ENCODE measurements at places on chromosomes 7 and 10.

- peak; percentile 57 for DNase-seq
These were observed 33.4 kb upstream of the HGF start for GRCh38 chr7:81803267-81803666.

DNA sequence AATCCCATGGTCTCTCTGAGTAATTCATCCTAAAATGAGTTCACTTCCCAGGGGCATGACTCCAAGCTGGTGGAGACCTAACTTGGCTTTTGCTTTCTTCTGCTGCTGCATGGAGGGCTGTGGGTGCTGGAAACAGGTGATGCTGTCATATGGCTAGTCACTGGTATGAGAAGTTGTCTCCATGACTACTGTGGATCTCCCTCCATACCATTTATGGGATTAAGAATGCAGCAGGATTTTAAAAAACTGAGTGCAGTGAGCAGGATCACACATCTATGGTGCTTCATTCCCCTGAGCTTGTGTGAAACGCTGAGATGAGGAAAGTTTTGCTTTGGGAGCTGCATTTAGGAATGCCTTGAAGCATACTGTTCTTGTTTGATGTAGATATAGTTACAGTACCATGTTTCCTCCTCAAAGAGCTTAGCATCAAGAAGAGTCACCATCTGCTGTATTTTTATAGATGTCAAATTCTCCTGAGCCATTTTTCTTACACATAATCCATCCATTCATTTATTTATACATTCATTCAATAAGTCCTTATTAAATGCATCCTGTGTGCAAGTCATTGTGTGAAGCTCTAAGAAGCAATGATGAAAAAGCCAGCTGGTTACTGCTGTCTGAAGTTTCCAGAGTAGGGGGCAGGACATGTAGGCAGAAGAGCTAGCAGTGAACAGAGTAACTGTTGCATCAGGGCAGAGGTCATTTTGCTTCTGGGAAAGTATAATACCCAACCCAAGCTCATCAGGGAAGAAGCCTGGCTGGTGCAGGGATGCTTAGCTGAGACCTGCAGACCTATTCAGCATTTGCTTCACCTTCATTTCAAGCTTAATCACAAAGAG, 534.8 kb downstream of the AUTS2 start:
- DNase-seq: no peak

- no peak for DNase-seq
These were observed 8.0 kb upstream of the IL6 start for GRCh38 chr7:22718911-22719420.

- DNase-seq: no peak
These were observed 30.7 kb upstream of the INPP5A start for GRCh38 chr10:132506711-132507408.

DNA sequence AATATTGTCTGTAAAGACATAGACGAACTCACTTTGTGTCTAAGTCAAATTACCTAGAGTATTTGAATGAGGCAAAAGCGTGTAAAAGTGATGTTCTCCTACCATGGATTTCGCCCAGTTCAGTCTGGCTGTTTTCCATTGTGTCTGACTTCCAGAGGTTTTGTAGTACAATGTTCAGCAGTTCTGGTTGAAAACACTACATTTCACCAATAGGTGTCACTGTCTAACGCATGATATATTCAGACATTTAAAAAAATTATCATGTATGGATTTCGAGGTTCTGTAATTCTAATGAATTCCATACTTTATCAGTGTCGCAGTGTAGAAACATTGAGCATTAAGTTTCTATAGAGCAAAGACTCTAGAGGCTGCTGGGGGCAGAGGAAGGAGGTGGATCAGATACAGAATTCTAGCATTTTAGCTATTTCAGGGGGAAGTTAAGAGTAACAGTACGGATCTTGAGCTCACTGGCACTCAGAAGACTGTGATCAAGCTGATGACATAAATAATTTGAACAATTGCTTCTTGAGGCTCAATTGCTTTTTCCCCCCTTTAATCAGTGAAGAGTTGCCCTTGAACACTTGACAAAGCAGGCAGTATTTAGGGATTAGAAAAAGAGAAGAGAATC, 196.9 kb upstream of the RHOBTB1 start:
- peak; percentile 77 for DNase-seq

GRCh38 chr10:17548162-17548561, 69.0 kb downstream of the HACD1 start:
- DNase-seq: no peak

DNA sequence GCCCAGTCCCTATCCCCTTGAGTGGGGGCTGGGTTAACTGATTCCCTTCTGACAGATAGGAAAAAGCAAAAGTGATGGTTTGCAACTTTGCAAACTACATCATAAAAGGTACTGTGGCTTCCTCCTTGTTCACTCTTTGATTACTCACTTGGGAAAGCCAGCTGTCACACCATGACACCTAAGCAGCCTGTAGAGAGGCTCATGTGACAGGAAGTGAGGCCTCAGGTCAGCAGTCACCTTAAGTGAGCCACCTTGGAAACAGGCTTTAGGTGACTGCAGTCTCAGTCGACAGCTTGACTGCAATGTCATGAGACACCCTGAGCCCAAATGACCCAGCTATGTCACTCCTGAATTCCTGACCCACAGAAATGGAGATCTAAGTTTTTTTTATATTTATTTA, 4.3 kb upstream of the CHCHD2 start:
- no peak for DNase-seq

- DNase-seq: no peak
These were observed 96.9 kb upstream of the FGFR2 start for GRCh38 chr10:121694966-121695643.

- DNase-seq: no peak
These were observed 31.8 kb upstream of the MSMB start for GRCh38 chr10:46077731-46078413.

DNA sequence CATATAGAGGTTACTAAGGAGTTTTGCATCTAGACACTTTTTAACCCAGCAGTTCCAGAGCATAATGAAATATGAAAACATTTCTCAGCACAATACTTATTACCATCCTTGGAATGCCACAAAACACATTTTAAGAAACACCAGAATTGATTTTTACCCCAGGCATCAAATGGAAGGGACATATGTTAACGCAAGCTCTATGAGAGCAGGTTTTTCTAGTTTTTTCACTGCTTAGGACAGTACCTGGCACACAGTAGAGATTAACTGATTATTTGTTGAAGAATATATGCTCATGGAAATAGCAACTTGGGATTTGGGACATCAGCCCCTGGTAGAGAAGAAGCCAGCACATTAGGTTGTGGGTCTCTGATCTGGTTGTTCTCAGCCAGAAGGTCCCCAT, 67.0 kb upstream of the ARID5B start:
- DNase-seq: no peak

- DNase-seq: peak; percentile 99
These were observed at the start of gene IGF2BP3 for GRCh38 chr7:23470330-23471105. IGF2BP3 (minus strand) TSS chr7:23470491; CDS start chr7:23470110, 381 bp downstream.

DNA sequence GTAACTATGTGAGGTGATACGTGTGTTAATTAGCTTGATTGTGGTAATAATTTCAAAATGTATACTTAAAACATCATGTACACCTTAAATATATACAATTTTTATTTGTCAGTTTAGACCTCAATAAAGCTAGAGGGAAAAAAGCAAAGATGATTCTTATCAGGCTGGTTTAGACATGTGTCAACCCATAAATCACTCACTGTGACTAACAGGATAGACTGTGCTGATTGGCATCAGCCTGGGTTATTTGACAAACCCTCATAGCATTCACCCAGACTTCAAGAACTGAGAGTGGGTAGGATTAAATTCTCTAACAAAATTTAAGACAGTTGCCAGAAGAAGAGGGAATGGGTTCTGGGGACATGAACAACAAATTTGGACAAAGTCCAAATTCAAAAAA, 73.8 kb upstream of the TMEM140 start:
- no peak for DNase-seq

DNA sequence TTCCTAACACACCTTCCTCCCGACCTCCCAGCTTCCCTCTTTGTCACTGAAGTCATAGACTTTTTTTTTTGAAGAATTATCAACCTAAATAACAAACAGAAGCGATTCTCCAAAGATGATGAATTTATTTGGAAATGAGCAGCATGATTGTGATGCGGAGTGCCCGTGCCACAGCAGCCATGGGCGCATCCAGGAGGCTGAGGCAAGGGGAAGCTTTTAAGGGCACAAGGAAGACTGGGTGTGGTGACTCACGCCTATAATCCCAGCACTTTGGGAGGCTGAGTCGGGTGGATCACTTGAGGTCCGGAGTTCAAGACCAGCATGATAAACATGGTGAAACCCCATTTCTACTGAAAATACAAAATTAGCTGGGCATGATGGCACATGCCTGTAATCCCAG, 16.2 kb upstream of the GIMAP8 start:
- DNase-seq: no peak

- DNase-seq: no peak
These were observed 63.4 kb upstream of the STRIP2 start for GRCh38 chr7:129370812-129371211.

GRCh38 chr10:34696423-34696822, 118.7 kb downstream of the PARD3 start:
- no peak for DNase-seq

DNA sequence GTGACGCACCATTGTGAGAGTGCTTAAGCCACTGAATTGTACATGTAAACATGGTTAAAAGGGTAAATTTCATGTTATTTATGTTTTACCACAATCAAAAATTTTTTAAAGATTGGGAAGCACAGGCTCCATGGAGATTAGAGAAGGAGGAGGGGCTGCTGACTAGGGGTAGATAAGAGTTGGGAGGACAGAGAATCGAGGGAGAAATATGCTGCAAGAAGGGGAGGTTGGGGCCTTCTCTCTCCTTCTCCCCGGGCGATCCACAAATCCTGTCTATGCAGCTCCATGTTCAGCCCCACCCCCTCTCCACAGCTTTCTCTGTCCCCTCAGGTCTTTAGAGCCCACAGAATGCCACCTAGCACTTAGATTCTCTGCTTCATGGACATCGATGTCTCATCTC, 12.1 kb downstream of the ZNF467 start:
- DNase-seq: no peak

DNA sequence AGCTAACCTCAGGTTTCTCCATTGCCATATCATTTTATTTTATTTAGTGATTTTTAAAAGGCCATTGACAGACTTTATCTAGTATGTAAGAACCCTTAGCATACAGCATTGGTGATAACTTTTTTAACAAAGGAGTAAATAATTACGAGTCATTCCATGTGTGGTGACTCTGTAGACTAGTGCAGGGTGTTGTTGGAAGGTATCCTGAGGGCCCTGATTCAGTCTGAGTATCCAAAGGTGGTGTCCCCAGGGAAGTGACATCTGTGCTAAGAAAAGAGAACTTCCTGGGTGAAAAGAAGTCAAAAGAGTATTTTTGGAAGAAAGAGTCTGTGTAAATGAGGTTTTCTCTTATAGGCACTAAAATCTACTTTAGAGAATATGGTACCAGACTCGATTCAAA, 308.4 kb downstream of the C7orf25 start:
- DNase-seq: no peak

- DNase-seq: peak; percentile 23
These were observed 4.7 kb downstream of the NFE2L3 start for GRCh38 chr7:26156451-26157420.

GRCh38 chr7:8365499-8366110, 67.8 kb upstream of the NXPH1 start:
- peak; percentile 42 for DNase-seq

- no peak for DNase-seq
These were observed 582.0 kb downstream of the TNS3 start for GRCh38 chr7:46999866-47000265.

- DNase-seq: peak; percentile 6
These were observed 668.5 kb upstream of the GALNT17 start for GRCh38 chr7:70463352-70463938.

DNA sequence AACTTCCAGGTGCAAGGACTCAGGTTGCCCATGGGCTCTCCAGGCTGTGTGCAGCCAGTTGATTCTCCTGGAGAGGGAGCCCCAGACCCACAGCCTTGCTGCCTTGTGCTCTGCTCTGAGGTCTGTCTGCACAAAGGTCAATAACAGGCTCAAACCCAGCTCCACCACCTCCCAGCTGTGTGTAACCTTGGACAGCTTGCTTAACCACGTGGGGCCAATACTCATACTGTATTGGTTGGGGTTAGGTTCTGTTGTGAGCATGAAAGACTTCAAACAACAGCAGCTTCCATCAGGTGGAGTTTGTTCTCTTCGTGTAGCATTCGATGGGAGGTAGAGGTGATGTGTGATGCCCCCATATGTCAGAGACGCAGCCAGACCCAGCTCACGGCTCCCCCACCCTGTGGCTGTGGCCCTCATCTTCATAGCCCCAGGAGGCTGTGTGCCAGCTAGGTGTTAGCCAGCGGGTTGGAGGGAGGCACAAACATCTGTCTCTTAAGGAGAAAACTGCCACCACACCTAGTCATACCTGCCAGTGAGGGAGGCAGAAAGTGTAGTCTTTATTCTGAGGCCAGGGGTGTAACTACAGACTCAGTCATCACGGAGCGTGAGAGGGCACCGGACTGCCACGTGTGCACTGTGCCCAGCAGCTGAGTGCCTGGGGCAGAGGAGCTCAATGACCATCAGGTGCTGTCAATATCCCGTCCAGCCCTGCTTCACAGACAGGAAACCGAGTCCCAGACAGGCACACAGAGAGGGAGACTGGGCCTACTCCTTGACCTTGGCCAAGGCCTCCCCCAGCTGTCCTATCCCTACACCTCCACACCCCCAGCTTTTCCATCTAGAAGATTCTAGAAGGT, 8.1 kb upstream of the POLD2 start:
- DNase-seq: no peak

DNA sequence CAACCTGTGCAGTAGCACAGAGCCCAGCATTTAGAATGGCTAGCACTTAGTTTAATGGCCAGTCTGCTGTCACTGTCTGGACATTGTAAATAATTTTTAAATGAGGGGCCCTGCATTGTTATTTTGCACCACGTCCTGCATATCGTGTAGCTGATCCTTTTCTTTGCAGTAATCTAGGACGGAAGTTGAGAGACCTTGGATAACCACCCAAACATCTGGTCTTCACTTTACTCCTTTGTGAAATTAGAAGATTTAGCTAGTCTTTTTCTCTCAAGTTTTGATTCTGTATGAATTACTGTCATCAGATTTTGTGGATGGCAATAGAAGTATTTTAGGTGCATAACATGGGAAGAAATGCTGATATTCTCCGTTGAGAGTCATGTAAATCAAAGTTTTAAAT, 1.9 kb downstream of the MIOS start:
- DNase-seq: no peak

GRCh38 chr7:128892521-128893250, 17.8 kb downstream of the KCP start:
- DNase-seq: no peak

- no peak for DNase-seq
These were observed 330.9 kb downstream of the XPNPEP1 start for GRCh38 chr10:109592391-109592790.

GRCh38 chr10:6746782-6747181, 166.7 kb upstream of the PRKCQ start:
- no peak for DNase-seq

- no peak for DNase-seq
These were observed 10.2 kb upstream of the FRA10AC1 start for GRCh38 chr10:93712593-93712992.

DNA sequence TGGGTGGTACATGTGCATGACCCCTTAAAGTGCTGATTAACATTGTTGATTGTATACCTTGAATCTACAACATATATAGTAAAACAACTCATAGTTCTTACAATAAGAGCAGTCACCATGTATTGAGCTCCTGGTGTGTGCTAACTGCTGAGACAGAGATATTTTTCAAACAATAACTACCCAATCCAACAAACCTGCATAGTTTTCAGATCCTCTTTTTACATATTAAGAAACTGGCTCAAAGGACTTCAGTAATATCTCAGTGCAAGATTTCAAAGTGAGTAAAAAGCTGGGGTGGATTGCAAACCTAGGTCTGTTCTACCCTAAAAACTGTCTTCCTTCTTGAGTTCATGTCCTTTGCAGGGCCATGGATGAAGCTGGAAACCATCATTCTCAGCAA, 272.2 kb downstream of the SNX13 start:
- no peak for DNase-seq

Data from NCI-H1417 (cell line).